ENCODE measurements at places on chromosomes 4 and X.

GRCh38 chrX:31233941-31234496 is 162.2 kb upstream of the FTHL17 start:
- no peak for DNase-seq

DNA sequence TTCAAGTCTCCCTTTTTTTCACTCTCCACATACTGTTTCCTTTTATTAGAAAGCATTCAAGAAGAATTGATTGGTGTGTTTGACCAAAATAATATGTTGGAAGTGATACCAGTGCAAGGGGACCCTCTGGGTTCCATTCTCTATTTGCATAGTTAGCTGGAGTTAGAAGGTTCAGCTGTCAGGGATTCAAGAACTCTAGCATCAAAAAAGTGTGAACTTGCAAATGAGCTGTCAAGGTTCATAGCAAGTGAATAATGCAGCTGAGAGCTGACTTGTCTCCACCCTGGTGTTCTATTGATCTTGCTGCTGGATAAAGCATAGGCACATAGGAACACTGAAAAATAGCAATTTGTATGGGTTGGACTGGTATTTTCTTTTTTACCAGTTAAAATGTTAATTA is 73.2 kb downstream of the SORBS2 start:
- DNase-seq, result no peak

- no peak for DNase-seq
These were observed 5.0 kb upstream of the PSAPL1 start for GRCh38 chr4:7439699-7440098.

DNA sequence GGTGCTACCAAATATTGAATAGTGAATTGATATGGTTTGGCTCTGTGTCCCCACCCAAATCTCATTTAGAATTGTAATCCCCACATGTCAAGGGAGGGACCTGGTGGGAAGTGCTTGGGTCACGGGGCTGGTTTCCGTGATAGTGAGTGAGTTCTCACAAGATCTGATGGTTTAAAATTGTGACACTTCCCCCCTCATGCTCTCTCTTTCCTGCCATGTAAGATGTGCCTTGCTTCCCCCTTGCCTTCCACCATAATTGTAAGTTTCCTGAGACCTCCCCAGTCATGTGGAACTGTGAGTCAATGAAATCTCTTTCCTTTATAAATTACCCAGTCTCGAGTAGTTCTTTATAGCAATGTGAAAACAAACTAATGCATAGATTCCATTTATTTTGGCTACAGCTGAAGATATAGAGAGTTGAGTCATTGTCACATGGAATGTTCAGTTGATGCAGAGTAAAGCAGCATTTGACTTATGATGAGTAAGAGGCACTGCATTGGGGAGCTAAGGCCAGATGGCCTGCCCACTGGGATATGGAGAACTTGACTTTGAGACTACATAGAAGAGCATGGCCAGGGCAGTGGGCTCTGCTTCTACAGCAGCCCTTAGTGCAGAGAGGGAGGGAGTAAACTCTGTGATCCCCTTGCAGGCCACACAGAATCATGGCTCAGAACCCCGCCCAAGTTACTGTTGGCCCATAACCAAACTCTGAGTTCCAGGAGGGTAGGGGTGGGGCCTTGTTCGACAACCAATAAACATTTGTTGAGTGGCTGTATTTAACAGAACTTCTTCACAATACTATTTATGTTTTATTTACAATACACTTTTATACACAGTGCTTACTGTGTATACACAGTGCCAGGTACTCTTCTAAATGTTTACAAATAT is 34.2 kb downstream of the RAI2 start:
- DNase-seq, result no peak

DNA sequence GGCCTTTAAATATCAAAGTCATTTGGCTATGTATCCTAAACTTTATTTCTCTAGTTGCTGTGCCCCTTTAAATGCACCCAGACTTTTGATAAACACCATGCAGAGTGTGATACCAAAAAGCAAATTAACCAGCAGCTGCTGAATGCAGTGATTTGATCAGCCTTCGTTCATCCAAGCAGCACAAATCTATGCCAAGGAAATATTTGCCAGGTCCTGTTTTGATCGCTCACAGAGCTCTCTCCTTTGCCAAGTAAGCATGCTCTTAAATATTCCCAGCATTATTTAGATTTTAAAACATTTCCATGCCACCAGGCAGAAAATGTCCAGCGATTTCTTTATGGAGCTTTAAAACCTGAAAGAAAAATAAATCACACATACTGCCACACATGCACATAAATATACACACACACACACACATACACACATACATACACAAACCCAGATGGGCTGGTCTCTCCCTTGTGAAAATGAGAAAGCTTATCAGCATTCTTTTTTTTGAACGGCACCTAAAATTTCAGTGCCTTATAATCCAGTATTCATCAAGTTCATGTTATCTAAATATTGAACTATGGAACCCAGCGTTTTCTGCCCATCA is 35.7 kb downstream of the BTC start:
- no peak for DNase-seq

DNA sequence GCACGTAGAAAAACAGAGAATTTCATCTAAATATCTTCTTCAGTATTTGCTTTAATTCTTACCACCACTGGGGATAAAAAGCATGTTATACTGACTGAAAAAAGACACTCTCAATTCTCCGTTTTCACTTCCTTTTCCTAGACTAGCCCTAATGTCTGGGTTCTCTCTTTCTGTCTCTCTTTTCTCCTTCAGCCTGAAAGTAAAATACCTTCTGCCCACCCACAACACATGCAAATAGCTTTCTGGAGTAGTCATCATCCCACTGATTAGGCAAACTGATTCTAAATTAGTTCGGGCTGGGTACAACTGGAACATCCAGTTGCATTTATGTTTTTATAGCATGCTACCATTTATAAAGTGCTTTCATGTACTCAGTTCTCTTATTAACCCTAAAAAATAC is 142.4 kb upstream of the ANKRD50 start:
- DNase-seq, result no peak

DNA sequence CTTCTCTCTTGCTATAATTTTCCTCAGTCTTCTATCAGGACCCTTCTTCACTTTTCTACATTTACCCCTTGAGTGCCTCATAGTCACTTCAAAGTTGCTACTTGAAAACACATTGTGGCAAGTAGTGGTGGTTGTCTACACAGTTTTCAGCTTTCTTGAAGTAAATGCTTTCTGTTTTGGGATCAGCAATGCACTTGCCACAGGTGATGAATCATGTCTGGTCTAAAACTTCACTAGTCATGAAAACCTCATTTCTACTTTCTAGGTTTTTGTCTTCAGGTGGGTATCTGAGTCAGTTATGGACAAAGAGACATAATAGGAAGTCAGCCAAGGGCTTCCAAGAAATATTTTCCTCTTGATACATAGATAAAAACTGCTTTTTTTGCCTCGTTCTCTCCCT is 359.2 kb downstream of the CCSER1 start:
- DNase-seq, result no peak

- DNase-seq, result no peak
These were observed 27.2 kb downstream of the ANTXR2 start for GRCh38 chr4:80045786-80046185.

DNA sequence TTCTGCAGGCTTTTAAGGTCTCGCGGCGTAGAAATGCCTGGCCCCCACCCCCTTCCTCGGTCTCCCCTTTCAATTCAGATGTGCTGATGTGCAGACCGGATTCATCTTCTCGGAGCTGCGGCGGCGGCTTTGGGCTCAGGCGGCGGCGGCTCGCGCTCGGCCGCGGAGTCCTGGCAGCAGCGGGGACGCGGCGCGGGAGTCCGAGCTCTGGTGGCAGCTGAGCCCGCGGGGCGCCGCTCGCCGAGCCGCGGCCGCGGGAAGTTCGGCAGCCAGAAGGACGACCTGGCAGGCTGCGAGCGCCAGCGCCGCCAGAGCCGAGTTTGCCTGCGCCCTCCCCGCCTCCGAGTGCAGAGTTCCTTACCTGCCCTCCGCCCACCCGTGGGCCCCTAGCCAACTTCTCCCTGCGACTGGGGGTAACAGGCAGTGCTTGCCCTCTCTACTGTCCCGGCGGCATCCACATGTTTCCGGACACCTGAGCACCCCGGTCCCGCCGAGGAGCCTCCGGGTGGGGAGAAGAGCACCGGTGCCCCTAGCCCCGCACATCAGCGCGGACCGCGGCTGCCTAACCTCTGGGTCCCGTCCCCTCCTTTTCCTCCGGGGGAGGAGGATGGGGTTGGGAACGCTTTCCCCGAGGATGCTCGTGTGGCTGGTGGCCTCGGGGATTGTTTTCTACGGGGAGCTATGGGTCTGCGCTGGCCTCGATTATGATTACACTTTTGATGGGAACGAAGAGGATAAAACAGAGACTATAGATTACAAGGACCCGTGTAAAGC is 448 bp downstream of the TLL1 start:
- no peak for DNase-seq

- no peak for DNase-seq
These were observed 676.7 kb upstream of the ACTRT1 start for GRCh38 chrX:128728943-128729342.

DNA sequence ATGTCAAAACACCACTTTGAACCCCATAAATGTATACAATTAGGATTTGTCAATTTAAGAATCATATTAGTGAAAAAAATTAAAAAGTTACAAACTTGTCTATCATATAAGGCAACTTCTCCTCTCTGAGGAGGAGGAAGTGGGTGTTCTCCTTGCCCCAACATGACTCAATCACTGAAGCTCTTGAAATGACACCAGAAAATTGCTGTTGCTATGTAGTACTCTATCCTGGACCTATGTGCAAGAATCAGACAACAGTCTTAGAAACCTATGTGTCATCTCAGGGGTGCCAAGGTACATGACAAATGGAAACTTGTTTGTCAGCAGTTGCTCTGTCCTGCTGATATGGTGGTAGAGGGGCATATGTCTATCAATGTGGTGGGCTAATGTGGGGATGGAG is 47.7 kb downstream of the HMGB3 start:
- no peak for DNase-seq

DNA sequence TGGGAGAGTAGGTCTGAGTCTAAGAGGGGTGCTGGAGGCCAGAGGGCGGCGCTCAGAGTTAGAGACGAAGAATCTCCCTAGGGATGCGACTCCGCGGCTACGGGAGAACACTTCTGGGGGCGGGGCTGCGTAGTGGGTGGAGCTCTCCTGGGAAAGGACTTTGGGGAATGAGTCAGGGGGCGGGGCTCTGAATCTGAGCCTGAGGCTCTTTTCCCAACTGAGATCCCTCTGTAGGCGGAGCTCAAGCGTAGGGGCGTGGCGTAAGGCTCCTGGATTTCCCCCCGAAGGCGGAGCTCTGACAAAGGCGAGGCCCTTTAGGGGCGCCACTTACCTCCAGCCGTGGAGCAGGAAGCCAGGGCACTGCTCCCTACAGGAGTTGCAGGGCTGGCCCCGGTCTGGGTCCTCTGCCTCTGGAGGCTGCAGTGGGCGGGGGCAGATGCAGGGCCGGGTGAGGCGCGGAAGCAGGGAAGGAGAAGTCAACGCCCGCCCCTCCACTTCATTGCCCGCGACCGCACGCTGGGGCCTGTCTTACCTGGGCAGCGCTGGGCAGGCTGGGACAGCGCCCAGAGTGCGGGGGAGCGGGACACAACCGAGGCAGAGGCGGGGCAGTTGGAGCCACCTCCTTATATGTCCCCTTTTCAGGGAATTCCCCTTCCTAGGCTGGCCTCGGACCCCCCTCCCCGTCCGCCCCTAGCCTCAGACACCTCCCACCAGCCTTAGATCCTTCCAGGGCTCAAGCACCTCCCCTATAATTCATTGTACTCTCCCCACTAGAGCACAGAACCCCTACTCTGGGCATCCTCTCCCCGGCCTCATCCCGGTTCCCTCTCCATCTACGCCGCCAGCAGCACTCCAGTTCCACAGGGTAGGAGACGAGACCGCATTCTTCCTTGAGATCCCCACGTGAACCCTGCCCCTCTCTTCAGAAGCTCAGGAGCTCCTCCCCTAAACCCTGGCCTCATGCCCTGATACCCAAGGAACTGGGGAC is 1.6 kb downstream of the PRICKLE3 start:
- DNase-seq, result no peak

DNA sequence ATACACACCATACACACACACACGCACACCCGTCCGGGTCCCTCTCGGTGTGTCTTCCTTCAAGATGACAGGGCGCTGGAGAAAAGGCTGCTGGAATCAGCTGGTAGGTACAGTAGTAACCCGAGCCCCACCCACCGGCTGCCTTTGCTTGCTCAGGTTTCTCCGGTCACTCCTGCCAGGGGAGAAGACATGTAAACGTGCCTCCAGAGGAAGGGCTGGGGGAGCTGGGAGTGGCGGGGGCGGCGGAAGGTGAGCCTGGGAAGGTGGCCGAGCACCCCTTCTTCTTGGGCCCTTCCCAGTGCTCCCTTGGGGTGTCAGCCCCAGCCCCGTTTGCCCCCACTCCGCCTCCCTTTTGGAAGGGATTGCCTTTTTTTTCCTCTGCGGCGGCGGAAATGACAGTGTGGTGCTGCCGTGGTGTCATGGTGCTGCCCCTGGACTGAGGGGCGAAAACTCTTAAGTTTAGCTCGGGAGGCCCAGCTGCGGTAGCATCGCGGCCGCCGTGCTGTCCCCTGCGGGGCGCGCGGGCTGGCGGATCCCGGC is at the start of gene MID2:
TSS of gene MID2 (plus strand) at position 169 of the 540 bp plus-strand sequence. CDS start 561 bp downstream, outside the sequence.
- peak; percentile 40 for DNase-seq

DNA sequence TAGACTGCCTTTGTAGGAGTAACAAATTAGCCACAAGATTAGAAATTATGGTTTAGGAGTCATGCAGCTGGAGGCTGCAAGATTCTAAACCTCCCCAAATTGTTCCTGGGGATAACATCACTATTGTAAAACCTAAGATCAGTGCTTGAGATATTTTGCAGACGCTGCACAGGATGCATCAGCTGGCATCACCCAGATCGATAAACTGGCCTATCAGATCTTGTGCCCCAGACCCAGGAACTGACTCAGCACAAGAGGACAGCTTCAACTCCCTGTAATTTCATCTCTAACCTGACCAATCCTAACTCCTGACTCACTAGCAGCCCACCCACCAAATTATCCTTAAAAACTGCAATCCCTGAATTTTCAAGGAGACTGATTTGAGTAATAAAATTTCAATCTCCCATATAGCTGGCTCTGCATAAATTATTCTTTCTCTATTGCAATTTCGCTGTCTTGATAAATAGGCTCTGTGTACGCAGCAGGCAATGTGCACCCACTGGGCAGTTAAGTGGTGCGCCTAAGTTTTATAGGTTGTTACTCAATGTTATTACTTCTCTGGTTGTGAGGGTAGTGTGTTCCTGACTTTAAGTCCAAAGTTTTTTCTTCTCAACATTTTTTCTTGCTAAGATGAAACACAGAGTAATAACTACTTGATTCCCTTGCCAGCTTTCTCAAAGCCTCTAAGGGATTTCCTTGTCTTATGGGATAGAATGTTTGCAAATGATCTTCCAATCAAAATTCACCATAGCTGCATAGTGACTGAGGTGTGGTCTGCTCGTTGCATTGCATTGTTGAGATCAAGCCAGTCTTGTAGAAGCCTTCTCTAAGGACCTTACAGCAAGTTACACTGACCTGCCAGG is 312.3 kb upstream of the DKK2 start:
- no peak for DNase-seq

GRCh38 chr4:8515316-8516060 is 64.7 kb upstream of the GPR78 start:
- DNase-seq, result no peak

DNA sequence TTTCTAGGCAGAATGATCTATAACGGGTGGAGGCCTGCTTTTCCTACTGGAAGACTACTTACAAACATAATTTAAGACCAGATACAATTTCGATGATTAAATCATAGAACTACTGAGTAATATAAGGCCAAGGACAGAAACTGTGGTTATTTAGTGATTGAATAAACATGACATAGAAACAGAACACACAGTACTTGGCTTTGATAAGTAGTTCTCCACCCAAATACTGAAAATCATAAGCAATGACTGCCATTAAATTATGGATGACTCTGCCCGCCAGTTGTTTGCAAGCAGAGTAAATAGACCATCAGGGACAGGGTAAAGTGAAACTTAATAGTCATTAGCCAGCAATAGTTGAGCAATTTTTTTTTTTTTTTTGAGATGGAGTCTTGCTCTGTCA is 17.2 kb upstream of the SMIM14 start:
- no peak for DNase-seq

All from activated T-cell treated with anti-CD3 and anti-CD28 coated beads for 48 hours (primary cell).